H7 (cell line): ENCODE measurements at places on chromosomes 11 and 22.

GRCh38 chr11:31443802-31444201 is 65.6 kb downstream of the IMMP1L start:
- no peak for DNase-seq

GRCh38 chr22:36457688-36458450 is 23.6 kb downstream of the TXN2 start:
- peak; percentile 68 for DNase-seq

DNA sequence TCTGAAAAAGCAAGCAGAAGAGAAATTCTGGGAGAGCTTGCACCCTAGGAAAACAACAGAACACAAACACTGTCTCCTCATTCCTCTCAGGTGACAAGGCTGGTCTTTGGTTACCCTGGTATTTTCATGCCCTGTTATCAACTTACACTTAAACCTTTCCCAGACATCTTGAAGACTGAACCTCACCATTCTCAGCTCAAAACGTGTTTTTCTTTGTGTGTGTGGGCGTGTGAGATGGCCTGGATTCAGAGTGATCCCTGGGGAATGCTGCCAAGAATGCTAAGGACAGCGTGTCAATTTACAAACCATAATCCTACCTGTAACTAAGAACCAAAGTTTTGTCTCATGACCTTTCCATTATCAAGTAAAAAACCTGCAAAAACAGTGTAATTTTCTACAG is 33.3 kb downstream of the ELF5 start:
- DNase-seq = no peak

DNA sequence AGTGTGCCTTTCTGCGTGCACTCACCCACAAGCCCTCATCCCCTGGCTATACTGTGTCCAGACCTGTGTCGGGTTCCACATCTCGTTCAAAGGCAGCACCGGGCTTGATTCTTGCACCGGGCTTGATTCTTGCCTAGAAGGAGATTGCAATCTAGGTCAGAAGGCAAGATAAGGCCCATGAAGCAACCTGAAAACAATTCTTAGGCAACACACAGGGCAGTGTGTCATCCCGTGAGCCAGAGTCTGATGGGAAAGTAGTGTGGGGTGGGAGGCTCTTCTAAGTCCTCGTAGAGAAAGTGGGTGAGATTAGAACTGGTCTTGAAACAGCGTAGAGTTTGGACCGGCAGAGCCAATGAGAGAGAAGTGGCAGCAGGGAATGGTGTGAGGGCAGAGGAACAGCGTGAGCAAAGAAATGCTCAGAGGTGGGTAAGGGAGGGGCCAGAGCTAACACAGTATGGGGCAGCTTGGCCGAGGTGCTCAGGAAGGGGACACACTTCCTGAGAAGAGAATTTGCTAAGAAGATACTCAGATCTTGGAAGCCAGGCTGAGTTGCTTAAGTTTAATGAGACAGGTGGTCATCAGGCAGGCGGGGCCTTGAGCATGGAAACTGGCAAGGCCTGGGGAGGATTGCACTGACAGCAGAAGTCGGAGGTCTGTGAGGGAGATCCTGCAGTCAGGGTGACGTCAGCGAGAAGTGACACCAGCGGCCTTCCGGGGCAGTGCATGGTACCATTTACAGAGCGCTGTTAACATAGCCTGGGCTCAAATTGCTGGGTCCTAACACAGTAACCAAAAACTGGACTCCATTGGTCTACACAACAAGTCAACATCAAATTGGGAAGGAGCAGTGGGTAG is 40.7 kb upstream of the DKK3 start:
- no peak for DNase-seq

DNA sequence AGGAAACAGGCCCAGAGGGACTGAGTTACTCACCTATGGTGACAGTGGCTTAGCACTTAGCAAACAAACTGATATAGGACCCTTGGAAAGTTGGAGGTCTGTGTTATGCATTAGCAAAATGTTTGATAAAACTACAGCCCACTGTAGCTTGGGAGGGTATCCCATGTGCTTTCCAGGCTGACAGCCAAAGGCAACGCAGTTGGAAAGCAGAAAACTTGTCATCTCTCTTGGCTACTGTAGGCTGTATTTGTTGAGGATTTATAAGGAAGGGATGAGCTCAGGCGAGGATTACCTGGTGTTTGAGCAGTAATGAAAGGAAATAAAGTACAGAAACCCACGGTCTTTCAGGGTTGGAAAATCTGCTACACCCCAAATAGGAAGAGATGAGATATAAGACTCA is 23.8 kb downstream of the SDHAF2 start:
- no peak for DNase-seq

GRCh38 chr11:101445761-101446160 is 138.0 kb downstream of the TRPC6 start:
- no peak for DNase-seq

DNA sequence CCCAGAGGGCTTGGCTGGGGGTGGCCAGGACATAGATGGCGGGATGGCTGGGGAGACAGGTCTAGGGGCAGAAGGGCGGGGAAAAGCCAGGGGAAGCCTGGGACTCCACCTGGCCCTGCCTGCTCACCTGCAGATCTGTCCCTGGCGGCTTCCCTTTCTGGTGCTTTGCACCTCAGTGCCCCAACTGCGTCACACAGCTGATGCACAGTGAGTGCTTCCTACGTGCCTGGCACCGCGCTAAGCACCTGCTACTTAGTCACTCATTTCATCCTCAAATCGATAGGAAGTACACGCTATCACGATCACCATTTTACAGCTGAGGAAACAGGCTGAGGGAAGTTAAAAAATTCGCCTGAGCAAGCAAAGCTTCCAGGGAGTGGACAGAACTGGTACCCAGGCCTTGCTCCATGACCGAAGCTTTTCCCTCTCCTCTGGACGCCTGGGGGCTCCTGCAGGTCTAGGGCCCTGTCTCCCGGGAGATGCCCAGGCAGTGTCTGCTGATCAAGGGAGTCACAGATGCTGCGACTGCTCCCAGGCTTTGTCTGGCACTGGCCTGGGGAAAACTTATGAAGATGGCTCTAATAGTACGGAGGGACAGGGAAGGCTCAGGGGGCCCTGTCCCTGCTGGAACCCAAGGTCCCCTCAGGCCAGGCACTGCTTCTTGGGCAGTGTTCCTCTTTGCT is 63.0 kb upstream of the TTLL12 start:
- DNase-seq = no peak

DNA sequence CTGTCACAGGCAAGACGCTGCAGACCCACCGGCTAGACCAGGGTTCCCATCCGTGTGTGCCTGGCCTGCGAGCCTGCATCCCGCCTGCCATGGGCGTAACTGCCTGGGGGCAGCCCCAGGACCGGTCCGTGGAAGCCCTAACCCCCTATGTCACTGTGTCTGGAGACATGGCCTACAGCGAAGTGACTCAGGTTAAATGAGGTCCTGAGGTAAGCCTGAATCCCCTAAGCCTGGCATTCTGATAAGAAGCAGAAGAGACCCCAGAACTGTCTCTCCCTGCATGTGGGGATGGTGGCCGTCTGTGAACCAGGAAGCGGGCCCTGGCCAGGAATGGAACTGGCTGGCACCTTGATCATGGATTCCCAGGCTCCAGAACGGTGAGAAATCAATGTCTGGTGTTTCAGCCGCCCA is 570.1 kb downstream of the BRD1 start:
- no peak for DNase-seq

GRCh38 chr11:12079726-12080556 is 30.4 kb upstream of the MICAL2 start:
- DNase-seq = peak; percentile 33

DNA sequence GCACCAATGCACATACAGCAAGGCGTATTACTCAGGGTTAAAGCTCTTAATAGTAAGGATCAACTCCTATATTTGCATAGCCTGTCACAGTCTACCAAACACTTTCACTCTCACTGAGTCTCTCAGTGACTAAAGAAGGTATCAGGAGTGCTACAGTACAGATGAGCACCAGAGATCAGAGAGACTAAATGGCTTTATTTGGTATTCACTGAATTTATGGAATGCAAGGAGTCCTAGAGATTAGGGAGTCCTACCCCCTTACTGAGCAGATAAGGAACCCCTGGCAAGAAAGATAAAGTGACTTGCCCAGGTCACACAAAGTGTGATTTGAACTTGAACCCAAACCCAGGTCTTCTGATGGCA is 396.4 kb upstream of the CCDC90B start:
- no peak for DNase-seq
